ENCODE measurements at places on chromosomes 7 and 10. TPM values are rescaled to one million over a fixed set of nuclear protein-coding genes. Genes with fewer than 3 reads are reported as not detected.

The TEX36 gene
- not detected for total RNA-seq

The PPP1R9A gene
- 3.1 TPM for total RNA-seq

The AZGP1 gene
- total RNA-seq = not detected

The PDLIM1 gene
- total RNA-seq = 163 TPM

The UNCX gene
- total RNA-seq = not detected

The NRBF2 gene
- 21.0 TPM for total RNA-seq

The TYW1B gene
- total RNA-seq = 2.8 TPM

The SRGN gene
- total RNA-seq = 61.5 TPM

The PAX4 gene
- total RNA-seq = not detected

The PTEN gene
- 37.4 TPM for total RNA-seq

The RAPGEF5 gene
- total RNA-seq = 0.07 TPM

The RSU1 gene
- total RNA-seq = 82.7 TPM

The ARHGEF5 gene
- total RNA-seq = 2.2 TPM

The EPO gene
- not detected for total RNA-seq

The PAX2 gene
- 0.15 TPM for total RNA-seq

The PDZD7 gene
- 1.4 TPM for total RNA-seq

The WNT2 gene
- total RNA-seq = not detected

The AGR2 gene
- 93.9 TPM for total RNA-seq

The ZNF425 gene
- 0.97 TPM for total RNA-seq

The MAGI2 gene
- 0.46 TPM for total RNA-seq

The NPC1L1 gene
- total RNA-seq = 0.03 TPM

Data from A549 treated with CORT108297 at 1 μM for 4 hours (cell line).